PC-9 (cell line): ENCODE measurements at places on chromosomes 4 and X. TPM values are rescaled to one million over a fixed set of nuclear protein-coding genes. Genes with fewer than 3 reads are reported as not detected.
A peak's percentile ranks its signal among the peaks of the same experiment; 100 is the strongest.

The FDCSP gene
- total RNA-seq = not detected in 2 replicates

The RAB40A gene
- 0.90 and 1.0 TPM in 2 replicates for total RNA-seq

The EPHA5 gene
- not detected in 2 replicates for total RNA-seq

The CSAG1 gene
- 33.2 and 36.5 TPM in 2 replicates for total RNA-seq

The OPHN1 gene
- 9.3 and 11.6 TPM in 2 replicates for total RNA-seq

The POU3F4 gene
- total RNA-seq = not detected in 2 replicates

The TCEAL7 gene
- not detected in 2 replicates for total RNA-seq

The EGF gene
- 19.6 and 20.4 TPM in 2 replicates for total RNA-seq

DNA sequence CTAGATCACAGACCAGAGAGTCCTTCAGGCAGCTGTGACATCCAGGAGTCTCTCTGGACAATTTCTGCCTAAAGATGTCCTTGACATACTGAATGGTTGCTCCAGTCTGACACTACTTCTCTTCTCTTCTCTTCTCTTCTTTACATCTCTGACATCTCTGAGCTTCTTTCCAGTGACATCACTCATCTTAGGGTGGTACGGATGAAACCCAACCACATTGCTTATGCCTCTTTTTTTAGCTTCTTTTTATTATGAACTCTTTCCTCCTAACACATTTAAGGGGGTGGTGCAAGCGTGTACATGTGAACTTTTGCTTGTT is 39.4 kb upstream of the IRF2 start:
- H3K4me1 ChIP-seq = no peaks in the 10 kb centered on the region
- no peak overlapping the region for H3K4me3 ChIP-seq
- DNase-seq = no peak
- no peaks in the 10 kb centered on the region for H3K36me3 ChIP-seq
- H3K27me3 ChIP-seq = 0 out of 2 replicates have a peak, but pooled peaks cover 4% of the 10 kb centered on the region

GRCh38 chrX:29196501-29196900 is 609.3 kb downstream of the IL1RAPL1 start:
- DNase-seq = no peak
- H3K27ac ChIP-seq = no peak overlapping the region
- H3K4me1 ChIP-seq = no peaks in the 10 kb centered on the region
- H3K36me3 ChIP-seq = no peaks in the 10 kb centered on the region

GRCh38 chr4:158722291-158722916 is 792 bp downstream of the PPID start:
- H3K27ac ChIP-seq = peak overlapping the region; percentile 83
- H3K36me3 ChIP-seq = peaks cover 9% of the 10 kb centered on the region; the same call in 1 of the 2 replicates
- no peaks in the 10 kb centered on the region for H3K27me3 ChIP-seq
- no peak for DNase-seq
- H3K4me3 ChIP-seq = peak overlapping the region; percentile 65

DNA sequence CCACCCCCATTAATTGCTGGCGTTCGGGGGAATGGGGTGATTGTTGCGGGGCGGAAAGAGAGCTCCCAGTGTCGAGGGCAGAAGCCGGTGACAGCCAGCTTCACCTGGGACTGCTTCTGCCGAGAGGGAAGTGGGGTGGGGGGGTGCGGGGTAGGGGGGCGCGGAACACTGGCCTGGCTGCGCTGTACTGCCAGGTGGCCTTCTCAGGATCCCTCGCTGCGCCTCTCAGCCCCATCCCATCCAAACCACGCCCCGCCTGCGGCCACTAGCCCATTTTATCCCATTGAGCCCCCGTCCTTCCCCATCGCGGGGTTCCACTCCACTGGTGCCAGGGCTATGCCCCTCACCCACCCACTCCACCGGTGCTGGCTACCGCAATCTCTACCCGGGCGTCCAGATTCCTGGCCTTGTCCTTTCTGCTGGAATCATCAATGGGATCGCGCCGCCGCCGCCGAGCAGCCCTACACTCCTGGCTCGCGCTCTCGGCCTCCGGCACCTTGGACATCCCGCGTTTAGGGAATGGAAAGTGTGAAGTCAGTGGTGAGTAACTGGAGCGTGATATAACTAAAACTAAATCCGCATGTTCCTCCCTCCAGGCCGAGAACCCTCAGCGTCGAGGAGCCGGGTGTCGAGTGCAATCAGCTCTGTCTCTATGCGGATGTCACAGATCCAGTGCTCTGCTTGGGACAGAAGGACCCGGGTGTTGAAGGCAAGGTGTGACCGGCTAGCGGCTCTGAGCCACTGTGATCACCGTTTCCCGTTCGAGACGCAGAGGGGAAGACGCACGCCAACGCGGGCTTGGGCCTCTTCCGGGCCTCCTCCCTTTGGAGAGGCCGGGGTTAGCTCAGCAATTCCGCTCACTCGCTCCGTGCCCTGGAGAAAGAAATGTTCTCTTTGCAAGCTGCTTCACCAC is 20.5 kb downstream of the NKX3-2 start:
- no peak overlapping the region for H3K4me3 ChIP-seq

DNA sequence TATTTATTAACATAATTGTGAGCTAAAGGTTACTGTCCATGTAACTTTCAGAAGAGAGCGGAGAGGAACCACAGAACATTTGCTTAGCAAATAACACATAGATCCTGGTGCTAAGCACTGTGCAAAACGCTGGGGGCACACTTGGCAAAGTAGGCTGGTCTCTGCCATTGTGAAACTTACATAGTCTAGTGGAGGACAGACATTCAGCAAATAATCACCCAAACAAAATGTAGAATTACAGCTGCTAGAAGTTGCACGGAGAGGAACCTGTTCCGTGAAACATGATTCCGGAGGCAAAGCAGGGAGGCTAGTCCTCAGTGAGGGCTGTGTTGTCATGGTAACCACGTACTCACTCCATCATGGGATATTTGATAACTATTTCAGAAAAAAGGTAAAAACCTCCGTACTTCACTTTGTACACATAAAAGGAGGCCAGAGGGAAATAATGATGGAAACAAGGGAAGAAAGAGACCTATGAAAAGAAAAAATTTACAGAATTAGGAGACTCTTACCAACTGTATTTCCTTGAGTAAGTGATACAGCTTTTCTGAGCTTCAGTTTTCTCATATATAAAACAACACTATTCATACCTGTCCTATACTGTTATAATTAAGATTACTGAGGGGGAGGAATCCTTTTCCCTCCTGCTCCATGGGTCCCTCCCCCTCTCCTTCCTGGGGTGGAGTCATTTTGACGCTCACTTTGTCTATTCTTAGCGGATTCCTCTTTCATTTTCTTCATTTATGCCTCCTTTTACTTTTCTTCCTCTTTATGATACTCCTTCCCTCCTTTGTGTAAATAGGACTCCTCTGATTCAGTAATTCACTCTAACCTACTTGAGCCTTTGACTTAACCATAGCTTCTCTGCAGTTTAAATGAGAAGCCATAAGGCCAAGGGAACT is 825 bp upstream of the RASGEF1B start:
- H3K4me3 ChIP-seq = peak overlapping the region; percentile 64
- DNase-seq = peak; percentile 22

GRCh38 chr4:98890702-98891455 is 38.1 kb downstream of the EIF4E start:
- H3K4me1 ChIP-seq = no peaks in the 10 kb centered on the region
- H3K27me3 ChIP-seq = no peaks in the 10 kb centered on the region
- DNase-seq = no peak
- H3K27ac ChIP-seq = no peak overlapping the region

DNA sequence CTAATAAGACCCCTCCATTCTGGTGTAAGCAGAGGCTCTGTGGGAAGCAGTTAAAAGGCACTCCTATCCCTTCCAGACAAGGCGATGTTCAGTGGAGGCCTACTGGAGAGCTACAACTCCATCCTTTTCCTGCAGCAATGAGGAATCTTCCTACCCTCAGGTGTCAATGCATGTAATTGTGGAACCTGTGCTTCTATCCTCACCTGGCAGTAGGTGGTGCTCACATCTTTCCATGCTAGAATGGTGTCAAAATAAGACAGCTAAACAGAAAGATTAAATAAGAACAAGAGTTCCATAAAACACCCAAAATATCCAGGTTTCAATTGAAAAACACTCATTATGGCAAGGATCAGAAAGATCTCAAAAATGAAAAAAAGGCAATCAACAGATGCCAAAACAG is 224.6 kb downstream of the IL15 start:
- no peak overlapping the region for H3K27ac ChIP-seq
- no peak for DNase-seq
- H3K4me3 ChIP-seq = no peak overlapping the region

- H3K4me3 ChIP-seq = no peak overlapping the region
- H3K4me1 ChIP-seq = no peaks in the 10 kb centered on the region
- H3K27ac ChIP-seq = no peak overlapping the region
- no peak for DNase-seq
- no peaks in the 10 kb centered on the region for H3K36me3 ChIP-seq
These were observed 1.4 kb upstream of the FNIP2 start for GRCh38 chr4:158767451-158767850.

DNA sequence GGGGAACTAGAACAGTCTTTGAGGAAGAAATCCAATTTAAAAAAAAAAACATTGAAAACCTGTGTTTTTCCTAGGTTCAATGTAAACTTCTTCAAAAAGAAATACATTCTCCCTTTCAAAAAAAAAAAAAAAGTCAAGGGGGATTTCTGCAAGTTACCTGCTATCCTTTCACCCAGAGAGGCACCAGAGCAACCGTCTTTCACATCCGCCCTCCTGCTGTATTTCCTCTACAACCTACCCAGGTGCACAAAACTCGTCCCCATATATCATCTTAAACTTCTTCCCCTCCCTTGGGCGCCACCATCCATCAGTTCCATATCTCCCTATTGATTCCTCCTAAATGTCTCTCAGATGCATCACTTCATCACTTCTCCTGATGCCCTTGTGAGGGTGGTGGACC is 74.5 kb downstream of the NR3C2 start:
- no peaks in the 10 kb centered on the region for H3K36me3 ChIP-seq
- H3K27me3 ChIP-seq = no peaks in the 10 kb centered on the region
- no peak overlapping the region for H3K27ac ChIP-seq
- no peaks in the 10 kb centered on the region for H3K4me1 ChIP-seq
- H3K4me3 ChIP-seq = no peak overlapping the region

DNA sequence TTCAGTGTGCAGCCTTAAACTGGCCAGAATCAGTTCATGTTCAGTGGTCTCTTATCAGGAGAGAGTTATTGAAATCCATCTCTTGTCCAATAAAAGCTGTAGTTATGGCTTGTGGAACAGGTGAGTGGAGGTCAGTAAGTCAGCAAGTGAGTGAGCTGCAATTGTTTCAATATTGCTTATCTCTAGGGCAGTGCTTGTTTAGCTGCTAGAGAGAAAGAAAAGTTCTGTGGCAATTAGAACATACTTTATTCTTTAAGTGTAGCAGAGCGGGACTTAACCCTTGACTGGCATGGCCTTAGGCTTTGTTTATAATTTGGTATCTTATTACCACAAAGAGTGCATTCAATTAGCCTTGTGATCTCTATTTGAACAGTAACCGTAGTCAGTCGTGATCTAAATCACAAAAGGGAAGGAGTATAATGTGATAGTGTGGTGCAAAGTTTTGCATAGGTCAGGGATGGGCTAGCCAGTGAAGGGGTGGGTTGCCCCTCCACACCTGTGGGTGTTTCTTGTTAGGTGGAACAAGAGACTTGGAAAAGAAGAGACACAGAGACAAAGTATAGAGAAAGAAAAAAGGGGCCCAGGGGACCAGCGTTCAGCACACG is 6.9 kb upstream of the ETDC start:
- H3K27me3 ChIP-seq = no peaks in the 10 kb centered on the region
- DNase-seq = no peak
- no peaks in the 10 kb centered on the region for H3K4me1 ChIP-seq
- H3K27ac ChIP-seq = no peak overlapping the region
- no peaks in the 10 kb centered on the region for H3K36me3 ChIP-seq
- no peak overlapping the region for H3K4me3 ChIP-seq

GRCh38 chrX:151754047-151754429 is 19.5 kb downstream of the CNGA2 start:
- peak; percentile 97 for DNase-seq
- no peaks in the 10 kb centered on the region for H3K36me3 ChIP-seq
- H3K27me3 ChIP-seq = no peaks in the 10 kb centered on the region
- peak overlapping the region; percentile 36; the same call in 1 of the 2 replicates for H3K4me3 ChIP-seq
- peaks cover 22% of the 10 kb centered on the region for H3K4me1 ChIP-seq

DNA sequence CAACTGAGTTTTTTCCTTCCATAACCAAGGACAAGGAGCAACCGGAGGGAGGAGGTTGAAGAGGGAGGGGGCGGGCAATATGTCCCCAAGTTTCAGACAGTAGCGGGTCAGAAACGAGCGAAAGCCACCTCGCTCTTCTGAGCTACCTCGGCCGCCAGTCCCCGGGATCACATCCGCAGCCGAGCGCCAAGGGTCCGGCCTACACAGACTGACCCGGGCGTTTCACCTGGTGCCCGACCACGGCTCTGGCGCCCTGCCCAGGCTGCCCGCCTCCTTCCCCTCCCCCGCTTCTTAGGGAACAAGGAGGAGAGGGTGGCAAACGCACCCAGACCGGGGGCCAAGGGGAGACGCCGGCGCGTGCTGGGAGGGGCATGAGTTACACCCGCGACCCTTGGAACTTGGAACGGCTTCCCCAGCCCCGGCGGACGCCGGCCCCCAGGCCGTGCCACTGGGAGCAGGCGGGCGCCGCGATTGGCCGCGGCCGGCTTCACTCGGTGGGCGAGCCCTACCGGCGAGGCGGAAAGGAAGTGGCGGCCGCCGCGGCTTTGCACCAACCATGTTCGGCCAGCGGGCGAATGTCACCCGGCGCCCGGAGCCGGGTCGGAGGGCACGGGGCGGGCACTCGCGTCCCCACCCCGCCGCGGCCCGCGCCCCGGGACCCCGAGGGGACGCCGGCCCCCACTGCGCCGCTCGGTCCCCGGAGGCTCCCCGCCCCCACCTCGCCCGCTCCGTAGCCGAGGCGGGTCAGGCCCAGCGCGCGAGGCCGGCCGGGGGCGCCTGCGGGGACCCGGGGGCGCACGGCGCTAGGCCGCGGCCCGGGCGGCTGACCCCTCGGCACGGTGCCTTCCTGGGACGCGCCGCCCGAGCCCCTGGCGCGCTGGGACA is 1.5 kb downstream of the IRF2 start:
- no peaks in the 10 kb centered on the region for H3K27me3 ChIP-seq
- H3K36me3 ChIP-seq = no peaks in the 10 kb centered on the region
- peaks cover 21% of the 10 kb centered on the region for H3K4me1 ChIP-seq
- H3K4me3 ChIP-seq = peak overlapping the region; percentile 87

GRCh38 chr4:61011051-61011450 is 189.1 kb upstream of the ADGRL3 start:
- no peak overlapping the region for H3K4me3 ChIP-seq
- no peaks in the 10 kb centered on the region for H3K36me3 ChIP-seq
- no peak for DNase-seq
- no peaks in the 10 kb centered on the region for H3K4me1 ChIP-seq
- H3K27ac ChIP-seq = no peak overlapping the region

DNA sequence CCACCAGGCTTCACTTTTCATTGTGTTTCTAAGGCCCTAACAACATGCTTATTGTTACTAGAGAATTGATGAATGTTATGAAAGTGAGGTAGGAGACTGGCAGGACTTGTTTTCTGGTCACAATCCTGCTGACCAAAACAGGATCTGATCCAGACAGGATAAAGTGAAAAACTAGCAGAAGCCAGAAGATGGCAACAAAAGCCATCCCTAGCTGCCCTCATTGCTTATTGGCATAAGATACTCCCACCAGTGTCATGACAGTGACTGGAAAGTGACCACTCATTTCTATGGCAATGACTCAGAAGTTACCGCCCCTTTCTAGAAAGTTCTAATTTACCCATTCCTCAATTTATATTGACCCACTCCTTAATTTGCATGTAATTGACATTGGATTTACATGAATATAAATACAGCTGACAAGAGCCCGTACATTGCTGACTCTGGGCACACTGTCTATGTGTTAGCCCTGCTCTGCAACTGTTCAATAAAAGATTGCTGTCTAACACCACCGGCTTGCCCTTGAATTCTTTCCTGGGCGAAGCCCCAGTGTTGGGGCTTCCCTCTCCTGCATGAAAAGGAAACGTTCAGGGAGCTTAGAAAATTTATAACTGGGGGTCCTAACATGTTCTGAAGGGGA is 30.0 kb upstream of the FGG start:
- no peak overlapping the region for H3K4me3 ChIP-seq
- no peaks in the 10 kb centered on the region for H3K27me3 ChIP-seq
- no peaks in the 10 kb centered on the region for H3K4me1 ChIP-seq
- no peak for DNase-seq
- no peaks in the 10 kb centered on the region for H3K36me3 ChIP-seq
- no peak overlapping the region for H3K27ac ChIP-seq
